ENCODE measurements at places on chromosomes 11 and 22.

- DNase-seq = no peak
Observed at GRCh38 chr11:117997823-117998579, 11.8 kb downstream of the IL10RA start.

DNA sequence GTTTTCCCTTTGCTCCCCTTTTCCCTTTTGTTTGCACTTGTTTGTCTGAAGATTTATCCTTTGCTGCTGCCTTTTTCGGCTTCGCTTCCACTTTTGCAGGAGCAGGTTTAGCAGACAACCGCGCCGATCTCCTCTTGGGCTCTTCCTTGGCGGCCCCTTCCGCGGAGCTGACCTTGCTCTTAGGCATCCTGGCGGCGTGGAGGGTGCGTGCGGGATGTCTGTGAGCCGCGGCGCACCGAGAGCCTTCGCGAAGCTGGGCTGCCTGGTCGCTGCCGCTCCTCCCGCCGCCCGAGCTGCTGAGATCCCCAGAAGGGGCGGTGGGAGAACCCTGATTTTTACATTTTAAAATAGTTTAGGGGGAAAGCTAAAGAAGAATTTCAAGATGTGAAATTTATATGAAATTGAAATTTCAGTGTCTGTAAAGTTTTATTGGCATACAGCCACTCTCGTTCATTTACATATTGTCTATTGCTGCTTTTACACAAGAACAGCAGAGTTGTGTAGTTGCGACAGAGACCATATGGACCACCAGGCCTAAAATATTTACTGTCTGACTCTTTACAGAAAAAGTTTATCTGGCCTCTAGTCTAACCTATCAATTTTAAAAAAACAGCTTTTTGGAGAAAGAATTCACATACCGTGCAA lies 105.2 kb upstream of the RRM1 start:
- DNase-seq = peak; percentile 43

- no peak for DNase-seq
Observed at GRCh38 chr11:8790968-8791367, 108.4 kb downstream of the RPL27A start.

DNA sequence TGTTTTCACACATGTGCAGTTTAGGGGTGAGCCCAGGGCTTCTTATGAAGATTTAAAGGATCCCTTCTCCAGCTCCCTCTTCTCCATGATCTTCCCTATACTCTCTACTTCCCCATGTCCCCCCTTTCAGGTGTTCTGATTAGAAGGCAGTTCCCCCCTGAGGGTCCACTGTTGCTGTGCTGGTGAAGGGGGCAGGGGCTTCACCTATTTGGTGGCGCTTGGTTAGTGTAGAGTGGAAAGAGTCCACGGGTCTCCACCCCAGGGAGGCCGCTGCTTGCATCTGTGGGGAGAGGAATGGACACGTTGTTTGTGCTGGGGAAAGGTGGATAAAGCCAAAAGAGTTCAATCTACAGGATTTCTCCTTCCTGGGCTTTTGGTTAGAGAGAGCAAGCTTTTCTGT lies 49.3 kb downstream of the BCR start:
- no peak for DNase-seq

GRCh38 chr22:27487600-27488452 lies 313.7 kb downstream of the MN1 start:
- DNase-seq = peak; percentile 50

DNA sequence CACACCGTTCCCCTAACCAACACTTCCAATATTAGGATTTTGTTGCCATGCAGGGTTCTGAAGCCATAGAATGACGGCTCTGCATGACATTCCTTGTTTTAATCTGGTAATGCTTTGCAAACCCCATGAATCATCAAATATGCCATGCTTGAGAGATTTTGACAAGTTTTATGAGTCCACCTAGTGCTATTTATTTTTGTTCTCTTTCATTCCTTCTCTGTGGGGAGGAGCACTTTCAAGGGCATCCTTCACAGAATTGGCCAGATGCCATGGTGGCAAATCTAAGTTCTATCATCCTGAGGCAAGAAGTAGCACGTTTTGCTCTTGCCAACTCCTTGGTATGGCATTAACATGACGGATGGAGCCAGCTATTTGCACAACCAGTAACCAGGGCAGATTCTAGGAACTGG lies 268.4 kb downstream of the FAM76B start:
- peak; percentile 40 for DNase-seq

GRCh38 chr11:12863605-12864121 lies 145.5 kb upstream of the RASSF10 start:
- DNase-seq = no peak

- DNase-seq = no peak
Observed at GRCh38 chr11:2539371-2540222, 94.8 kb downstream of the KCNQ1 start.

DNA sequence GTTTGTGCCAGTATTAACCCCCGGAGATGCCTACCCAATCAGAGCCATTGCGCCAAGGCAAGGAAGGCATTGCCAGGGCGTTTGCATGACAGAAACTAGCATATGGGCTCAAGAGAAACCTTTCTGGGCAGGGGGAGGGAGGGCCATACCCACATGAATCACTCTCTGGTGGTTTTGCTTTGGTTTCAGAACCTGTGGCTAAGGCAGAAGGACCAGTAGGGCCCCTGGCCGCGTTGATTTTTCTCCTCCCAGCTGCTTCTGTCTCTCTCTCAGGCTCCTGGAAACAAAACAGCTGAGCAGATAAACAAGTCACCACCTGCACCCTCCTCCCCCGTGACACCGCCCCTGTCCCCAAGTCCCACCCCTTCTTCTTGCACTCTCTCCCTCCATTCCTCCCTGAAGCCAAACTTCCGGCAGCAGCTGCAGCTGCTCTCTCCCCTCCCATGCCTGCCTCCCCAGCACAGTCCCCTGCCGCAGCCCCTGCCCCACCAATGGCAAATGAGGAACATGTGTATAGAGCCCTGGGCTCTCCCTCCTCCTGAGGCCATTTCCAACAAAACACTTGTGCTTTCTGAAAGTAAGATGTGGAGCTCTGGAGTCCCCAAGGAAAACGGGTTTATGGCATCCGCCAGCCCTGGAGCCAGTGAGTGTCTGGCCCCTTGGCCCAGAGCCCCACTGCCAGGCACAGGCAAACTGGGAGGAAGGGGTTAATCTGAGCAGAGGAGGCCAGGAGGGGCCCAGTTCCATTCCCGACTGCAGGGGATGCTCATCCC lies 39.0 kb upstream of the ADA2 start:
- DNase-seq = no peak

GRCh38 chr11:102555091-102555490 lies 24.5 kb upstream of the MMP7 start:
- DNase-seq = no peak

GRCh38 chr22:17976121-17976520 lies 48.2 kb downstream of the MICAL3 start:
- no peak for DNase-seq

GRCh38 chr11:76614471-76615179 lies 55.9 kb downstream of the LRRC32 start:
- no peak for DNase-seq

DNA sequence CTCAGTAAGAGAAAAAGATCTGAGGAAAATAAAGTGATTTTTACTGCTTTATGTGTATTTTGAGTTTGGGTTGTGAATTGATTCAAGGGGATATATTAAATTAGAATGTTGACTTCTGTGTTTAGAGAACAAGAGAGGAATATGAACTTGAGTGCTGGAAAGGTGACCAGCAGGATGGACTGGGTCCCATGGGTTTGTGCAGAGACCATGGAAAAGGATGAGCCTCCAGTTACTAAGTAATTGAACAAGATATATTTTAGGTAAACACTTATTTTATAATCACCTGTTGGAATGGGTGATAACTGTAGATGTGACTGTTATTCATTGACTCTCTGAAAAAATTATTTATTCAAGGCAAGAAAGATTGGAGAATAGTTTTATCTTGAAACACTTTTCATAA lies 82.0 kb upstream of the TOP3B start:
- no peak for DNase-seq

- no peak for DNase-seq
Observed at GRCh38 chr11:74468936-74469335, 1.6 kb upstream of the KCNE3 start.

DNA sequence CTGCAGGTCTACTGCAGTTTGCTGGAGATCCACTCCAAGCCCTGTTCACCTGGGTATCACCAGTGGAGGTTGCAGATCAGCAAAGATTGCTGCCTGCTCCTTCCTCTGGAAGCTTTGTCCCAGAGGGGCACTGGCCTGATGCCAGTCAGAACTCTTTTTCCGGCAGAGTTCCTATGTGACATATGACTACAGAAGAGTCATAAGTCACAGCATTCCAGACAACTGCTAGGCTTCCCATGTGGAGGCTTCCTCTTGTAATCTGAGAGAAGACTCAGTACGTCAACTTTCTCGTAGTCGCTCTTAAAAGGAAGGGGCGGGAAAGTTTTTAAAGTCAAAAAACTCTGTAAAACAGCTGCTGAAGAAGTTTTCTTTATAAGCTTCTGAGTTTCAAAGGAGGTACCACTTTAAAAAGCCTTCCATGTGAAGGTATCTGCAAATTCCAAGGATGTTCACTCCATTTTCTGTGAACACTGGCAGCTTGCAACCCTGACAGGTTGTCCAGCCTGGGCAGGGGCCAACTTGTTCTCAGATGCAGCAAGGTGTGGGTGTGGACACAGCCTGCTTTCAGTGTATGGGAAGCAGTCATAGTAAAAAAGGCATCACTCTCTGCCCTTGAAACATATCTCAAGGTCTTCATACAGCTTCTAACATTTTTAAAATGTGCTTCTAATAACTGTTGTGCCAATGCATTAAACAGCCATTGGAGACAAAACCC lies 97.8 kb downstream of the ME3 start:
- no peak for DNase-seq

DNA sequence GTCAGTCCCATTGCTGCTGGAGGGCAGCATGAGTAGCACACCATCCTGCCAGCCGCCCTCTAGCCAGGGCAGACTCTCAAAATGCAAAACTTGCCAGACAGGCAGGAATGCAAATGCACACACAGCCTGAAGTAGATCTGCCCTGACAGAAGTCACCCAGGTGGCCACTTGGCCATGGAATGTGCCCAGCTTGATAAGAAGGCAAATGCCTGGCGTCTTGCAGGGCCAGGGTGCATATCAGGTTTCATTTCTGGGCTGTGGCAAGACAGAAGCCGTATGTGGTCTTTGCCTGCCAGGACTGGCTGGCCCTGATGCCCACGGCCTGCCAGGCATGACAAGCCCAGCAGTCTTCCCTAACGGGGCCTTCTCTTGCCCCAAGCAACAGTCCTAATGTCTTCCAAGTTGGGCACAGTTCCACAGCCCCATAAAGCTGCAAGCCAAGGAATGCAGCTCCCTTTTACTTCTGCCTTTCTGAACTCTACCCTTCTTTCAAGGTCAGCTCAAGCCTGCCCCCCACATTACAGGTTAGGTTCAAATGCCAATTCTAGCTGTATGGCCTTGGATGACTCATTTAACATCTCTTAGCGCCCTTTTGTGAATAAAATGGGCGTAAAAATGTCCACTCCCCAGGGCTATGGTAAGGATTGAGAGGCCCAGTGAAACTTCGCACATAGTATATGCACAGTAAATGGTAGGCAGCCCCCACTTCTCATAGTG lies 29.7 kb downstream of the POU2AF3 start:
- DNase-seq = no peak

GRCh38 chr22:39175353-39176142 lies 23.1 kb upstream of the CBX7 start:
- peak; percentile 32 for DNase-seq

- DNase-seq = no peak
Observed at GRCh38 chr22:24460418-24461089, 33.2 kb downstream of the ADORA2A start.

GRCh38 chr11:46246521-46246920 lies 30.9 kb upstream of the CREB3L1 start:
- peak; percentile 43 for DNase-seq

DNA sequence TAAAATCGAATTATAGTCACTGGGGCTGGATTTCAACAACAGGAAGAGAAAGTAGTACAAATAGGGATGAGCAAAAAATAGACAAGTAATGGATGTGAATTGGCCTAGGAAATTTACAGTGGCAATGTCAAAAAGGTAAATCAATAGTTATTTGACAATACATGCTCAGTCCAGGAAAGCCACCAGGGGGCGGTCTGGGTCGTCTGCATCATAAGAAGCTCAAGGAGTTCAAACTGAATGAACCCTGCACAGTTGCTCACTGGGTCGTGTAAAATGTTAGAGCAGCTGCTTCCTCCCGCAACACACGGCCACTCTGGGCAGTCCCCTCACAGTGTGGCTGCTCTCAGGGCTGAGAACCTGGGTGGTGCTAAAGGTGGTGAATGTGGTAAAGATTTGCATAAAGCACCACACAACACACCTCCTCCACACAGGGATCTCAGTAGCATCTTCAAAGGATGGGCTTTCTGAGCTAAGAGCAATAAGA lies 85.9 kb downstream of the ZNF280B start:
- DNase-seq = peak; percentile 47

DNA sequence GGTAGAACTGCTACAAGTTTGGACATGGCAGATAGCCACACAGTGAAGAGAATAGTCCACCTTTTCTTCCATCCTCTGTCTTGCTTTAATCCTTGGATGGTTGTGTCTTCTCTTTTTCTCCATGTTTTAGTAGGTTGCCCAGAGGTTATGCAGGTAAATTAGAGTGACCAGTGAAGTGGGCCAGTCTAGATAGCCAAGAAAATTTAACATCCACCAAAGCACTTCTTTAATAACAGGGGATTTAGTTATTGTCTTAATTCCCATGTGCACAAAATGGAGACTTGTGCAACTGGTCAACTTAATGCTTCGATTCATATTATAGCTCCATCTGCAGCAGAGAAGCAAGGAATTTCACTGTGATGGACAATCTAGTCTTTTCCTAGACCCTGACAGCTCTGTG lies 58.8 kb upstream of the RCN1 start:
- DNase-seq = no peak

DNA sequence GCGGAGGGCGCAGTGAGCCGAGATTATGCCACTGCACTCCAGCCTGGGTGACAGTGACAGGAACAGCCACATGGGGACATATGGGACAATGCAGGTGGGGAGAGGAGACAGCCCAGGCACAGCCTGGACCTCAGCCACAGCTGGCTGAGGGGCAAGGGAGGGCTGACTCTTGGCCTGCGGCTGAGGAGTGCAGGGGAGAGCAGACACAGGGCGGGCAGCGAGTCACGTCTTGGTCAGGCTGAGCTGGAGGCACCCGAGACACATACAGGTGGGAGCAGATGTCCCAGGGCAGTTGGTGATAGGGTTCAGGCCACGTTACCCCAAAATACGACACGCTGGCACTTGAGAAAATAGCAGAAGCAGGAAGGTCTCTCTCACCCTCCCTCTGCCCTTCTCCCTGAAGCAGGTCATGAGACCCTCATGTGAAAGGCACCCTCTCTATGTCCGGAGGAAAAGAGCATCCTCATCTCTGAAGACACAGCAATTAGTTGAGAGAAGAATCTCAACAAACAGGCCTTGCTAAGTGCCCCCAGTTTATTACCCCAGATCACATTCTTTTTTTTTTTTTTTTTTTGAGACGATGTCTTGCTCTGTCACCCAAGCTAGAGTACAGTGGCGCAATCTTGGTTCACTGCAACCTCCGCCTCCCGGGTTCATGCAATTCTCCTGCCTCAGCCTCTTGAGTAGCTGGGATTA lies 10.5 kb downstream of the KIAA0930 start:
- no peak for DNase-seq
